ENCODE measurements at places on chromosomes 3 and 15.

- DNase-seq, result no peak
Observed at GRCh38 chr3:169970847-169971246, 4.2 kb downstream of the SEC62 start.

DNA sequence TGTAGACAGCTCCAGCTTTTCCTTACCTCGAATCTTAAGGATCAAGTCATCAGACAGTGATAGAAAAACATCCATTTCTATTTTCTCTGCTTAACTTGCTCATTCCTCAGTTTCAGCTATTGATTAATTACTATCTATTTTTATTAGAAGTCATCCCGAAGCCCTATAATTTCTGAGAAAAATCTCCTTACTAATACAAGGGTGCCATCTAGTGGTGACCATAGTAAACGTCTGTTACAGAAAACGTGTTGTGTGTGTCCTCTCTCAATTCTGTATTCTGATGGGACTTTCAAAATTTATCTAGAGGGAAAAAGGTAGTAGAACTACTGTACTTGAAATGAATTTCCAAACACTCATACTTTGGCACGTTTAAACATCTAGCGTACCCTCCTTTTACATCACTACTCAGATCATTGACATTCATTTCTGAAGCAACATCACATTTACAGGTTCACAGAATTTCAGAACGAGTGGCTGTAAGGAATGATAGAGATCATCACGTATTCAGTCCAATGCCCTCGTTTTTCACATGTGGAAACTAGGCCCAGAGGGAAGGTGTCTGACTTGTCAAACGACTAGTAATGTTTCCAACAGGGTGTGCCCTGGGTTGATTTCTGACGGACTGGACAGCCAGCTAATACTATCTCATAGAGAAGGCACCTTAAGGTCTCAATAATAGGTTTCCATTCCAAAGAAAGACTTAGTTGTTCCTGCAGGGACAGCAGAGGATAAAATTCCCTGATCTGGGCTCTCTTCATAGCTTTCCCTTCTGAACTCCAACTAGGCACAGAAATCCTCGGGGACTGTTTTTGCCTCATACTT is 25.6 kb downstream of the HACD2 start:
- DNase-seq, result no peak

- no peak for DNase-seq
Observed at GRCh38 chr3:159236321-159236720, 434.5 kb downstream of the MFSD1 start.

GRCh38 chr15:60212536-60212935 is 185.2 kb downstream of the ANXA2 start:
- no peak for DNase-seq

GRCh38 chr3:66971891-66972551 is 26.1 kb upstream of the KBTBD8 start:
- no peak for DNase-seq
